G401 (cell line): ENCODE measurements at places on chromosomes 16 and 17.

DNA sequence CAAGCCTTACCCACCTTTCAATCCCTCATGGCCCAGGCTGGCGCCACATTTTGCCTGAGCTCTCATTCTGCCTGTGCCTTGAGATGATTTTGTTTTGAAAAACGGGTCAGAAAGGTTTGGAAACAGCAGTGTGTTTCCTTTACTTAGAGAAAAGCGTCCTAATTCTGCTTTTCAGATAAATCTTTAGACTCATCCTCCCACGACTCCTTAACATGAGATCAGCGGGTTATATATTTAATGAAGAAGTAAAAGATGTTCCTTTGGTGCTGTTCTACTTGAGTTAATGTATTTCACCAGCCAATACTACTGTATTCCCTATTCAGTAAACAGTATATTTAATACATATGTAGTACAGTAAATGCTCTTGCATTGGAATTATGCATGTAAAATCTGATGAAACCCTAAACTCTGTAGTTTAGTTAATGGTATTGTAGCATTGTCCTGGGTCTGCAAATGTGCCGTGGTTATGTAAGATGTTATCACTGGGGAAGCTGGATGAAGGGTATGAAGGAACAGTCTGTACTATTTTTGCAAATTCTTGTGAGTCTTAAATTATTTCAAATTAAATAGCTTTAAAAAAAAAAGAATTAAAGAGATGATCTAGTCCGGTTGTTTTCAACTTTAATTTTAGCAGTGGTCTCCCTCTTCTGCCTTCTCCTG is 199.4 kb upstream of the CACNG5 start:
- DNase-seq, result no peak

- no peak for DNase-seq
Measured at GRCh38 chr16:1772362-1772907, at the start of gene EME2. Gene EME2, plus strand, starts transcription at chr16:1772810. Its CDS starts 418 bp downstream, at chr16:1773228.

- DNase-seq, result no peak
Measured at GRCh38 chr16:66107661-66108060, 258.8 kb upstream of the CDH5 start.

GRCh38 chr16:27638833-27639560 is 89.1 kb downstream of the KATNIP start:
- DNase-seq, result no peak

DNA sequence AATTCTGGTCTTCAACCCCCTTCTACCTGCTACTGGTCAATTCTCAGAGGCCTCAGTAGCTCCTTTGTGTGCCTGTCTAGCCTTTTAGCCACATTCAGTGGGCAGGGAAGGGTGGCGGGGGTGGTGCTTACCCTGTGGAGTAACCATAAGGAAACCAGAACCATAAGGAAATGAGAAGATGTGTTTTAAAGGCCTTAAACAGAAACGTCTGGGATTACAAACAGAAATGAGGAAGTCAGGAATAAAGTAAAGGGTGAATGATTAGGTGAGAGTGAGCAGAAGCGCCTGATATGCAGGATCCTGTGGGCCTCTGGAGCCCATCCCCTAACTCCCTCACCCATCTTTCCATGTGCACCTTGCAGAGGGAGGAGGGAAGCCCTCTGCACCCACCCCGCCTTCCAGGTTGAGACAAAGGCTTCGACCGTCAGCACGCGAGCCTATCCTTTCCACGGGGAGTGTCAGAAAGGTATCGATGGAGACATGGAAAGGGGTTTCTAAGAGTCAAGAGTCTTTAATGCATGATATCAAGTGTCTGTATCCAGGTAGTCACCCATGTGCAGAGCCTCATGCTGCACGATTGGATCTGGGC is 20.4 kb downstream of the KIAA0513 start:
- no peak for DNase-seq

DNA sequence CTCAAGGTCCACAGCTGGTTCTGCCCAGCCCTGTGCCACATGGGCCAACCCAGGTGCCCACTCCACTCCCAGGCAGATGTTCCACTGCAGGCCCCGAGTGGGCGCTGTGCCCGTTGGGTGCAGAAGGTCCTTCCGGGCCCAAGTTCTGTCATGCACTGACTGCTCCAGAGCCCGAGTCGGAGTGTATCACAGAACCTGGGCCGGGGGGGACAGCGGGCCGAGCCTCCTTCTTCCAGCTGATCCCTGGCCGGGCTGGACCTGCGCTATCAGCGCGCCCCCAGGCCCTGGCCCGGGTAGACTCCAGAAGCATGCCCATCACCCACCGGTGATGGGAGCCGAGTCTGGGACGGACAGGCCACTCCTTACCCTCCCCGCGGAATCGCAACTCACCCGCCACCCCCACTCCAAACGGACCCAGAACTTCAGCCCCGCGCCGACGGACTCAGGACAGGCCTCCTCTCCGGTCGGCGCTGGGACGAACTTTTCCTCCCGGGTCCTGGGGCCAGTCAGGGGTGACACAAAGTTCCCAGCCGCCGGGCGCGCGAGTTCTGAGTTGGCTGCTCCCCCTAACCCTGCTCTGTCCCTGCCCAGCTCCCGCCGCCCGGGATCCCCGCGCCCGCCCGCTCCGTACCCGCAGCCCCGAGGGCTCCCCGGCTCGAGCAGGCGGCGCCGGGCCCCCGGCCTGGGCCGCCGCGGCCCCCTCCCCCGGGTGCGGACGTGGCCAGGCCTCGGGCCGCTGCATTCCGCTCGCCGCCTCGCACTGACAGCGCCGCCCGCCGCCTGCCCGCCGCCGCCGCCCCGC is at the start of gene COPZ2:
TSS of gene COPZ2 (minus strand) at position 762 of the 802 bp plus-strand sequence. CDS start at position 742, 20 bp downstream.
- DNase-seq, result no peak

- DNase-seq, result no peak
Measured at GRCh38 chr17:74217037-74217730, 3.8 kb downstream of the TTYH2 start.

- DNase-seq, result no peak
Measured at GRCh38 chr17:39357986-39358385, 43.4 kb downstream of the FBXL20 start.

- DNase-seq, result no peak
Measured at GRCh38 chr16:35305476-35305875, 1846.1 kb downstream of the TP53TG3F start.
